ENCODE measurements at places on chromosomes 12 and 14.

DNA sequence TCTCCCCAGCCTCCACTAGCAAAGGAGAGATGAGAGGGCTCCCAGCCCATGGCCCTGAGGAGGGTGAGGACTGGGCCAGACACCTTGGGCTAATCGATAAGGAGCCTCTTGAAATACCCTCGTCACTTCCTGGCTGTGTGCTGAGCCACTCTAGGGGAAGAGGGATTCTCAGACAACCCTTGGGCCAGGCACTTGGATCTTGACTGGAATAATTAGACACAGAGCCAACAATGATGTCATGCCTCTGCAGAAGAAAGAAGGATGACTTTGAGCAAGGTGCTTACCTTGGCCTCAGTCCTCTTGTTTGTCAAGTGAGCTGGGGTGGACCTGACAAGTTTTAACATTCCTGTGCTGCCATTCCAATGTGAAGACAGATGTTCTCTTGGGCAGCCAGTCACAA is 83.1 kb downstream of the LRRC74A start:
- no peak for DNase-seq

DNA sequence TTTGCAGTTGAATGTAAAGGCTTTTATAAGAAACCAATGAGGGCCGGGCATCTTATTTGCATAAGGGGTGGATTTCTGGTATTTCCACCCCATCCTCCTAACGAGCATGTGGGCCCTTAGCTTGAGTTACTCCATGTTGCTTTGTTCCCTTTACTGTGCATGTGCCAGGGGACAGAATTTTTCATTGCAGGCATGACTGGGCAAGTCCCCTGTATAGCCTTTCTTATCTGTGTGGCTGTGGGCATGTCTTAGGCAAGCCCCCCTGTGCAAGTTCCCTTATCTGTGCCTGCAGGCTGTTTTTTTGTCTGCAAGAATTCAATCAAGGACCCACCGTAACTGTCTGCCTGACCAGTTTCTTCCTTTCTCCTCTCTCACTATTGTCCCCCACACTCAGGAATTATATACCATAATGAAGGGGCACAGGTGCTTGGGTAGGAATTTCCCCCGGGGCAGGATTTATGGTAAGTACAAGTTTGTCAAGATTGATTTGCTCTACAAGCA is 152.2 kb upstream of the CNOT2 start:
- no peak for DNase-seq

- DNase-seq, result peak; percentile 61
These were observed 128.3 kb upstream of the FGD4 start for GRCh38 chr12:32270818-32271710.

DNA sequence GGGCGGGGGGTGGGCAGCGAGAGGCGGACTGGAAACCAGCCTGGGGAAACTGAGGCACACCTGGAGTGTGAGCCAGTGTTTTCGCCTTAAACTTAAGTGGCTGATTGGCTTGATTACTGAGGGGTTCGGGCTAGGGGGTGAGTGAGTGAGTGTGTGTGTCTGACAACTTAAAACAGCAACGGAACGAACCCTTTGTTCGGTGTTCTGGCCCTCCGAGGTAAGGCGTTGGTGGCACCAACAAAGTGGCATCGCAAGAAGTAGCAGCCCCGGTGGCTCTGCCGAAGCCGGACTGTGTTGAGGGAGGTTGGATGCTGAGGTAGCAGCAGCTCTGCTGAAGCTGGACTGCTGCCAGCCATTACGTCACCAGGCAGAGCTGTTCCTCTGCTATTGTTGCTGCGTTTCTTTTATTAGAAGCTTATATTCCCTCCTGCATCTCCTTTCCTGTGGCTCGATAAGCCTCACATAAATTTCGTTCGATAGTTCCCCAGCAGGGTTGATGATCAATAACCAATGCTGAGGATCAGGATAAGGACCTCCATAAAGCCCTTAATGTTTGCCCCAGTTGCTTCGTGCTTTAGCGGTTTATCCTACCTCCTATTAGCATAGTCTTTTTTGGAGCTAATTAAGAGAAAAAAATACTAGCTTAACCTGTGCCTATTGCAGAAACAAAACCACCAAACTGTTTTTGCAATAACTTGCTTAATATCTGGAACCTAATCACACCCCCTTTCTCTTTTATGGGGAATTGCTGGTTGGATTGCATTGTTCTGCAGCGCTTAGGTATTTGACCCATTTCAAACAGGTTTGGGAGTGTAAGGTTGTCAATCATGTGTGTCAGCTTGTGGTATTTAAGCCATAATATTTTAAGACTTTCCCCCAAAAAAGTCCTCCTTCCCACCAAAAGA is 1.3 kb downstream of the GPR137C start:
- peak; percentile 57 for DNase-seq

DNA sequence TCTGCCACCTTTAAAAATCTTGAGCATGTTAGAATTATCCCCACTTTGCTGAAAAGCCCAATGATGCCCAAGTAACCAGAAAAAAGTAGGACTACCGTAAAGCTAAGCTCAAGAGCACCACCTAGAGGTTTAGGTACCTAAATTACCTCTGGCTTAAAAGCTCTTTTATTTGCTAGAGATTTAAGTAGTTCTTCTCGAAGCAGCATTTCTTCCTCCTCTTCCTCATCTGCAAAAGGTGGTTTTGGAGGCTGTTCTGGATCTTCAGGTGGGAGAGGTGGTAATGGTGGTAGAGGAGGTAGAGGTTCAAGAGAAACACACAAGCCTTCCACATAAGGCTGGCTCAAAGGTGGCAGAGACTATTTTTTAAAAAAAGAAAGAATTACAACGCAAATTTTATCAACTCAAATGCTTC is 26.9 kb downstream of the ZFC3H1 start:
- no peak for DNase-seq

DNA sequence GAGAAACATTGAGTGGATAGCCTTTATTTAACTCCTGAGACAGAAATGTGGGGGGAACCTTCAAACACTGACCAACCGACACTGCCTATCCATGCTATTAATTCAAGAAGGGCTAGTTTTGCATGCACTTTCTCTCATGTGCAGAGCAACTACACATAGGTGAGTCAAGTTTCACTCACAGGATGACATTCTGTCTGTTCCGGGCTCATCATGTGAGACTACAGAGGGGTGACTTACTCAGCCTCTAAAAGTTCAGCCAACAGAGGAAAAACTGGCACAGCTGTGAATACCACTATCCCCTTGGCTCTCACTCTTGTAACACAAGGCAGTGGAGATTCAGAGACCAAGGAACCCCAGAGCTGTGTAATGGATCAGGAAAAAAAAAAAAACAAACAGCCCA is 13.3 kb downstream of the BEST3 start:
- DNase-seq, result no peak

DNA sequence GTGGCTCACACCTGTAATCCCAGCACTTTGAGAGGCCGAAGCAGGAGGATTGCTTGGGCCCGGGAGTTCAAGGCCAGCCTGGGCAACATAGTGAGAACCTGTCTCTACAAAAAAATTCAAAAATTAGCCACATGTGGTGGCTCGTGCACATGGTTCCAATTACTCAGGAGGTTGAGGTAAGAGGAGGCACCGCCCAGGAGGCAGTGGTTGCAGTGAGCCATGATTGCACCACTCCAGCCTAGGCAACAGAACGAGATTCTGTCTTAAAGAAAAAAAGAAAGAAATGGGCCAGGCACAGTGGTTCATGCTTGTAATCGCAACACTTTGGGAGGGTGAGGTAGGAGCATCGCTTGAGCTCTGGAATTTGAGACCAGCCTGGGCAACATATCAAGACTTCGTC is 33.5 kb downstream of the MAP1LC3B2 start:
- no peak for DNase-seq

- no peak for DNase-seq
These were observed 18.9 kb upstream of the NUDT4 start for GRCh38 chr12:93358821-93359220.

DNA sequence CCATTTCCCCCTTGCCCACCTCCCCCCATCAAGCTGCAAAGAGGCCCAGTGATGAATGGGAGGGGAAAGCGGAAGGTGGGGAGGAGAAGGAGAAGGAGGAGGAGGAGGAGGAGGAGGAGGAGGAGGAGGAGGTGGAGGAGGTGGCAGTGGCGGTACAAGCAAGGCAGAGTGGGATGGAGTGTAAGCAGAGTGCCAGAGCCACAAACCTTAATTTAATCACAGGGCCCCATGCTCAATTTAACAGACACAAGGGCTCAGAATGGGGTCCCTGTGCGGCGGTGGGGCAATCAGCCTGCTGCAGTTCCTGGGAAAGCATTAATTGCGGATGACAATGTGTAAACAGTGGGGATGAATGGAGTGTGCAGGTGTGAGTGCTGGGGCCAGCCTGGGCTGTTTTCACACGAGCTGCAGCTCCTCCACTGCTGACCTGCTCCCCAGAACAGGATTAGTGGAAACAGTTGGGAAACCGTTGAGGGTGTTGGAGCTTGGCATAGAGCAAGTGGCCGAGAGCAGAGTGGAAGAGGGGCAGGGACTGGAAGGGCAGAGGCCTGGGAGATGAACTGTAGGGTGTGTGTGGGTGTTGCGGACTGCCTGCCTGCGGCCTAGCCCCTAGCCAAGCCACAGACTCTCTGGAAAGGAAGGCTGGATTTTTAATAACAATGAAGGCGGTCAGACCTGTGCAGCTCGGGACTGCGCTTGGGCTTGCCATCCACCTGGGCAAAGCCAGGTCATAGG is 36.4 kb upstream of the SMOC1 start:
- DNase-seq, result no peak

DNA sequence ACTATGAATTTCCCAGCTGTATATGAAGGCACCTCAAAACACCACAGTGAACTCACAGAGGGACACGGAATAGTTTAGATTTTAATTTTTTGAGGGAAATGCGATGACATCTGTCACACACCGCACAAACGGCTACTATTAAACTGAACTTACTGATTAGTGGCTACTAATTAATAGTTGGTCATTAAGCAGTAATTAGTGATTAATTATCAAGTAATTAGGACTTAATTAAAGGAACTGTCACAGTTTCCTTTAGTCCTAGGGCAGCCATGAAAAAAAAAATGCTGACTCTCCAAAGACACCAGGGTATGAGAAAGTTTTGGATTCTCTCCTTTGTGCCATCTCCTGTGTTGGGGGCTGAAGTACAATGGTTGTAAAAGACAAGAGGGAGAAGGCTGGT is 2.9 kb downstream of the OAS1 start:
- DNase-seq, result no peak

GRCh38 chr12:91613223-91613779 is 430.7 kb upstream of the DCN start:
- no peak for DNase-seq

GRCh38 chr12:83622205-83622604 is 935.5 kb downstream of the TMTC2 start:
- DNase-seq, result no peak

DNA sequence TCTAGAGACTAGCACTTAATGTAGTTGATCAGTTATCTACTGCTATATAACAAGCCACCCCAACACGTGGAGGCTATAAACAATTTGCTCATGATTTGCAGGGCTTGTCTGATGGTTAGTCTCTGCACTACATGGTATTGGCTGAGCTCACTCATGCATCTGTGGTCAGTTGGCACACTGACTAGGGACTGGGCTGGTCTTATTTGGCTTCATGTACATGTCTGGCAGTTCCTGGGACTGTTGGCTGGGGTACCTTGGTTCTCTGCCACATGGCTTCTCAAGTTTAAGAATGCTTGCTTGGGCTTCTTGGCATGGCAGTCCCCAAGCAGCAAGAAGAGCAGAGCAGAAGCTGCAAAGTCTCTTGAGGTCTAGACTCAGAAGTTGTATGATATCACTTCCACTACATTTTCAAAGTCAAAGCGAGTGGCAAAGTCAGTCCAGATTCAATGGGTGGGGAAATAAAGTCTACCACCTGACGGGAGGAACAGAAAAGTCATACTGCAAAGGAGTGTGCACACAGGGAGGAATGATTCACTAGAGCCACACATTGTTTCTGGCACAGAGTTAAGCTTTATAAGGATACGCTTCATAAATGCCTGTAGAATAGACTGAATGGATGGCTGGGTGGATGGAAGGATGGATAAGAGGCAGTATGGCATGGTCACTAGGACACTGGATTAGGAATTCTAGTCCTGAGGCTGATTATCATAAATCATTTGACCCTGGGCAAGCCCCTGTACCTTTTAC is 44.8 kb upstream of the PTHLH start:
- DNase-seq, result peak; percentile 4

- no peak for DNase-seq
These were observed 36.9 kb downstream of the ZFC3H1 start for GRCh38 chr12:71626768-71627167.

- DNase-seq, result no peak
These were observed 42.4 kb upstream of the IGF1 start for GRCh38 chr12:102522768-102523167.

DNA sequence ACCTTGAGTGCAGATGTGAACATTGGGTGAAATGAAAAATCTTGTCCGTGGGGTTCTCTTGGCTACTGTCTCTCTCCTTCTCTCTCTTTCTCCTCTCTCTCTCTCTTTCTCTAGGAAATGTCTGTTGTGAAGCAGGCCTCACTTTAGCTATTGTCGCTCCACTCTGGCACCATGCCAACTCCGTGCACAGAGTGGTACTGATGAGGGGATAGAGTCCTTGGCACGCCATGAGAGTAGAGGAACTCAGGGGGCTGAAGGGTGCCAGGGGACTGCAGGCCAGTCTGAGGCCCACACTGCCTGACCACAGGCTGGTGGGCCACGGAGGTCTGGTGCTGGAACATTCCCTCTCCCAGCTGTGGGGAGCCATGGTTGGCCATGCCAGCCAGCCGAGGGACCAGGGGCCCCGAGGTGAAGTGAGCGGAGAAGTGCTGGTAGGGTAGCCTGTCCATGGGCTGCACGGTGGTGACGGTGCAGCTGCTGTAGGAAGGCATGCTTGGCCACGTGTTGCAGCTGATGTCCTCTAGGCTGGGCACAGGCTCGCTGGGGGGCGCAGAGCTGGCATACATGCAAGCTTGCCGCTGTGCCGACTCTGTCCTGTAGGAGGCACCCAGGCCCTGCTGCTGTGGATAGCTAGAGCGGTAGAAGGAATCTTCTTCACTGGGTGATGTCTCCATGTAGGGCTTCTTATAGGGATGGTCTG is 50.4 kb downstream of the TBX5 start:
- DNase-seq, result no peak

DNA sequence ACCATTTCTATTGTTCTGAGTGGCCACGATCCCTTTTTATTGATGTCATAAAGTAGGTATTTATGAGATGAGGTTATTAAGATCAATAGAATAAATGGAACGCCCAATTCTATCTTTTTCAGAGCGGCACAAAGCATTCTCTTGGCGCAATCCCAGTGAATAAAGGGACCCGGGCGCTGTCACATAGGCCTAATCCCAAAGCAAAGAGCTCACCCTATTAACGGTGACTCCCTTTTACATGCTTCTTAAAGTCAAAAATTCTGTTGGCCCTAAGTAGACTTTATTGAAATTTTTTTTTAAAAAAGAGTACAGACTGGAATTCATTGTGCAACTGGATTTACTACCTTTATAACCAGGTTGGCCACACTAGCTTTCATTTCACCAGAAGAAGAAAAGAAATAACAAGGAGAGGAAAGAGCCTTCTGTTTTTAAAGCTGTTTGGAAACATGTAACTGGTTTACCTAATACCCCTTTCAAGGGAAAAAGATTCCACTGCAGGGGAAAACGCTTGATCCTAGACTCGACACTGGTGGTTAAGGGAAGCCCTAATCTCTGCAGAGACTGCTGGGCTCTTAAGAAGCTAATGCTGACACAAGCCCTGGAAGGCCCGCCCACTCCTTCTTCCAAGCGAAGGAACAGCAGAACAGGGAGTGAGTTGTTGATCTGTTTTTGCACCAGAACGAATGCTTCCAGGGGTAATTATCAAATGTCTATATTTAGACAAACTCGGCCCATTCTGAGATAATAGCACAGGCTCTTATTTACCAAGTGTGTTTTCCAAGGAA is 381.2 kb downstream of the BCL11B start:
- DNase-seq, result no peak

- no peak for DNase-seq
These were observed 781.7 kb downstream of the TRHDE start for GRCh38 chr12:73053893-73054292.

GRCh38 chr12:25319233-25319984 is 68.7 kb upstream of the KRAS start:
- DNase-seq, result no peak
